Activated naive CD4-positive, alpha-beta T cell treated with anti-CD3 and anti-CD28 coated beads, Interleukin-2, amount 50 U/mL, for 72 hours (primary cell): ENCODE measurements at places on chromosomes 1 and 21.

DNA sequence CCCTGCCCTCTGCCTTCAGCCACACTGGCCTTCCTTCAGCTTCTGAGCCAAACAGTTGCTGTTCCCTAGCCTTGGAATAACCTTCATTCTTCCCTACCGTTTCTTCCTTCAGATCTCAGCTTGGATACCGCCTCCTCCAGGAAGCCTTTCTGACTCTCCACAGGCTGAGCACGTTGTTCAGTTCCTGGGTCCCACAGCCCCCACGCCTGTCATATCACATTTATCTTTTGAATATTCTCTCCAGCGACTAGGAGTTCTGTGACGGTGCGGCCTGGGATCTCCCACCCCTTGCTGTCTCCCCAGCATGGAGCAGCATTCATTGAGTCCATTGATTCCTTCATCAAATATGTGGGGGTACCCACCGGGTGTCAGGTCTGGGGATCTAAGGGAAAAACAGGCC lies 39.2 kb downstream of the EPHA2 start:
- no peak for DNase-seq

GRCh38 chr1:223629126-223629457 lies 36.4 kb downstream of the CAPN8 start:
- DNase-seq, result no peak

DNA sequence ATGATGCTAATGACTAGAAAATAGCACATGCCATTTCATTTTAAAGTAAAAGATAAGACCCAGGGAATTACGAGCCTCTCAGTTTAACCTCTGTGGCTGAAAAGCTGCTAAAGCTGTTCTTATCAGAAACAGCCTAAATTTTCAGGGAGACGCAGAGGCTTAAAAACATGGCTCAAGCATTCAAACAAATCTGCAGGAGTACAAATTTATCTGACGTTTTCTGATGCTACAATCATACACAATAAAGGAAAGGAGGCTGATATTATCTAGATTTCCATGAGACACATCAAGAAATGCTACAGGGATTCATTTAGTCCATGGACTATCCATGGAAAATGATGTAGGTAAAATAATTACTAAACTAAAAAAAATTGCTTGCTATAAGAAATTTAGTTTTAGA lies 65.3 kb upstream of the SCYL3 start:
- DNase-seq, result no peak

- DNase-seq, result no peak
These were observed 61.8 kb downstream of the EXTL2 start for GRCh38 chr1:100832694-100833428.

DNA sequence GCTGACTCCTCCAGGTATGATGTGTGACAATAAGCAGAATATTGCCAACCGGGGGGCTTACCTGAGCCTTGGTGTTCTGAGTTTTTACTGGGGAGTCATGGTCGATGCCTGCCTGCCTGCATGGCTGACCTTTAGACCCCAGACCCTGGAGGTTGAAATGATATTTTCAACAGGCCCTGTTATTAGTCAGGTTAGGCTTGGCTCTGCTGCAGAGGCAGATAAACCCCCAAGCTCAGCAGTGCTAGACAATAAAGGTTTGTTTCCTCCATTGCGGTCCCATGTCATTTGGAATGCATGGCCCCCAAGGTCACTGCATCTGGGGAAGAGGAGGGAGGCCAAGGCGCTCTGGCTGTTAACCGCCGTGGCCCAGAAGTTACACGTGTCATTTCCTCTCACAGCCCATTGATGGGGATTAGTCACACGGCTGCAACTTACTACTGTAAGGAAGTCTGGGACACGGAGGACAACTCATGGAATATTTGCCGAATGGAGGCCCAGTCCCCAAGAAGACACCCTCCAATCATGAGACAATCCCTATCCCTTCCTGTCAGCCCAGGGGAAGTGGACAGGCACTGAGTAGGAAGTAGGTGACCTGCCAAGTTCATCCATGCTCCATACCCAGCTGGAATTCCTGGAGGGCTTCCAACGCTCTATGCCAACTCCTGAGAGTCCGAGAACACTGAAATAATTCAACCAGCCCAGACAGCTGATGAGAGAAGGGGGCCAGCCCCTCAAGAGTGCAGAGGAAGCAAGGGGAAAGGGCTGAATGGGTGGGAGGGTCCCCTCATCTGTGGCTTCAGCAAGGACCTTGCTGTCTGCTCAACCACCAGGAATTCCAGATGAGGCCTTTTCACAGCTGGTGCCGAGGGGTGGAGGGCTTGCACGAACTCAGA lies 97.3 kb downstream of the TAS1R2 start:
- DNase-seq, result no peak

DNA sequence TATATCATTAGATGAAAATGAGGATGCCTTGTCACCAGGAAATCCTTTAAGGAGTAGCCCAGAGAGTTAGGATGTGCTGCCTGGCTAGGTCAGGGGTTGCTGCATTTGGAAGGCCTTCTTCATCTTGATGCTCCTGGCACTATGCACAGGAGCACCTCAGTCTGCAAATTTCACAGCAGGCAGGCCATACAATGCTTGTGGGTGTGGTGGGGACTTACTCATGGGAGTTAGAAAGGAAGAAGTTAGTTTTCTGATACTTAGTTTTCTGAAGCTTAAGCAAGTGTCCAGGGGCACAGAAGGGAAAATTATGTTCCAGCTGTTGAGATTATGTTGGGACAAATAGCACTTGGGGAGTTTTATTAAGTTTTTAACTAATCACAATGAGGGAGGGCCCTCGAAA lies 11.4 kb downstream of the HLX start:
- DNase-seq, result no peak

DNA sequence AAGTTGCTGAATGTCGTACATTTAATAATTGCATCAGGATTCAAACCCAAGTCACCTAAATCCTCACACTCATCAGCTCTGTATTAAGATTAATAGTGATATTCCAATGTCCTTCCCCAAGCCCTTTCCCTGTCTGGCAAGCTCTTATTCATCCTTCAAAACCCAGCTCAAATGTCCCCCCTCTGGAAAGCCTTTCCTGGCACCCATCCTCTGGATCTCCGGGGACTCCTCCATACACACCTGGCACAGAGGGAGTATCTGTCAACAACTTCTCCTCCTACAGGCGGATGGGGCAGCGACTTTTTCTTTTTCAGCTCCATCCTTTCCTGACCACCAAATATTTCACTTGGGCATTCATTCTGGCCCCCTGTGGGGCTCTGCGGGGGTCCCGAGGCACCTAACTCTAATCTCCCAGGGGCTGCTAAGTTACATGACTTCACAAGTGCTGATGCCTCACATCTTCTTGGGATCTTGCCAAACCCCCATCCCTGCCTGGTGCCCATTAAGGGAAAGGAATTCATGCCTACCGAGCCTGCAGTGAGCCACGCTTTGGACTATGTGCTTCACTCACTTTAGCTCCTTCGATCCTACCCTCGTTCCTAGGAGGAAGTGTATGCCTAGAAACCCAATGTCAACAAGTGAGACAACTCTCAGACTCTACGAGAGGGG lies 15.2 kb downstream of the TINAGL1 start:
- DNase-seq, result peak; percentile 39

- peak; percentile 91 for DNase-seq
These were observed 38.7 kb upstream of the HMGN1 start for GRCh38 chr21:39387461-39388037.
